GM20000 (cell line): ENCODE measurements at places on chromosomes 6 and 20.

GRCh38 chr6:150142097-150142669, 661 bp upstream of the PPP1R14C start:
- no peak for DNase-seq

DNA sequence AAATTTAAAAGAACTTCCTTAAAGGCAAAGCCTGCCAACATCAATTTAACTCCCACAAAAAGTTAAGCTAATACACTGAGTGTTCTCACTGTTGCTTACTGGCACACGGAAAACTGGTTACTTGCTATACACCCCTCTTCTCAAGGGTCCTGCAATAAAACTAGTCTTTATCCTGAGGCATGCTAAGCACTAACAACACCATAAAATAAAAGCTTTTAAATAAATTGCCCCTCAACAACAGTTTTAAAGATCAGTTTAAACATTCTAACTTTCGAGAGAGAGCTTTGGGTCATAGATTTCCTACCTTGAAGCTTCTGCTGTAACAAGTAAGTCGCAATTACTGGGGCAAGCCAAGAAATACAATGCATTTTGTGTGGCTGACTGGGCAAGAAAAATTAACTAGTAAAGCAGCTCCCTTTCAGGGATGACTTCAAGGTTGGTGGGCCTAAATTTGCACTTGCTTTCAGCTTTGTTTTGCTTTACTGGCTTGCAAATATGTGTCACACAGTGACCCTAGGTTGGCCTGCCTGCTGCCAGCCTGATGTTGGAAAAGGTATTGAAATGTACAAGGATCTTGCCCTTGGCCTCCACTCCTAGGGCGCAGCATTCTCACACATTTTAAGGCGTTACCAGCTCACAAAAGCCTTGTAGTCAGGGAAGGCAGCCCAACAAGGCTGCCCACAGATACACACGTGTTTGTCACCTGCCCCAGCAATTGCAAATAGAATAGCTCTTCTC, 4.0 kb upstream of the HEY2 start:
- no peak for DNase-seq

DNA sequence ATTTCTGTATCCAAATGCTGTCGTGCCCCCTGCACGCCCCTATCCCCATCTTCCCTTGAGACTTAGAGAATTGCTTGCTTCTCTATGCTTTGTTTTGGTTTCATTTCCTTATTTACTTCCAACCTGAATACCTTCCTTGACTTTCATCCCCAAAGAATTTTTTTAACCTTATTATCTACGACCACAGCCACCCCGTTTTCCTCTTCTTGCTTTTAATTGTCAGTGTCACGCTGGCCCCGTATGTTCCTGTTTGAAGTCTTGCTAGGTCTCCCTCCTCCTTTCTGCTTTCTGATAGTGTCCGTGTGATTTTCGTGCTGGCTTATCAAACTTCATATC, 40.1 kb downstream of the RNF217 start:
- no peak for DNase-seq

- no peak for DNase-seq
Measured at GRCh38 chr20:58749098-58749769, 56.6 kb downstream of the NPEPL1 start.

DNA sequence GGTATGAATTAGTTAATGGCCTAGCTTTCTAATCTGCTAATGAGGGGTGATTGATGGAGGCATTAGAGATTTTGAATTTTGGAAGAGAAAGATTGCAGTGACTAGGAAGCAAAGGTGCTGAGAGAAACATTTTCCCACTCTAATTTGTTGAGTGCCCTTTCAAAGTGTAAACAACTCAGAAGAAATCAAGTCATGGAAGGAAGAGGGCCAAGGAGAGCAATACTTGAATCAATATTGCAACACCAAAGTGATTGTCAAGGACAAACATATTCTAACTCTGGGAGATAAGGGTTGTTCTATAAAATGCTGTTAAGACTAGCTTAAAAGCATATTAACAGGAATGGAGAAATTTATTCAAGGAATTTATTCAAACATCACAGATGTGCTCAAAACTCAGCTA, 182.7 kb upstream of the FERMT1 start:
- DNase-seq: no peak

DNA sequence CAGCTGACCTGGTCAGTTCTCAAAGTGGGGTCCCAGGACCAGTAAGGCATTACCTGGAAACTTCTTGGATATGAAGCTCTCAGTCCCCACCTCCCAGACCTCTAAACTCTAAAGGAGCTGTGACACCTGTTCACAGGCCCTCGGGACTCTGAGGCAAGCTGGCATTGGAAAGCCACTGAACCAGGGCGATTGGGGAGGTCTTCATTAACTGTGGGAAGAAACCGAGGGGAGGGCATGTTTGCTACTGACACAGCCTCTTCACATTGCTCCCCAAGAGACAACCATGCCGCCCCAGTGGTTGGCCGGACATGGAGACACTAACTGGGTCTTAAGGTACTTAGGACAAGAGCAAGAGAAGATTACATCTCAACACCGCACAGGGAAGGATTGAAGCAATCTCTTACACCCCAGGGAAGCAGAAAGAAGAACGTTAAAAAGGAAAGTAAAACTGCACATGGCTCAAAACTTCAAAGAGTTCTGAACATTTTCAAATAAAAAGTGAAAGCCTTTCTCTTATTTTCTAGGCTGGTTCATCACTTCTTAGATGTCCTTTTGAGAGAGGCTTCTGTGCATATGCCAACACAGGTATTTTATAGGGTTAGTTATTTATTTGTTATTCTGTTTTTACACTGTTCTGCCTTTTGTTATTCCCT, 210.0 kb upstream of the CST7 start:
- DNase-seq: peak; percentile 33

- no peak for DNase-seq
Measured at GRCh38 chr6:166206510-166207283, 39.0 kb upstream of the TBXT start.

- no peak for DNase-seq
Measured at GRCh38 chr6:157434349-157435033, 53.5 kb downstream of the ZDHHC14 start.

GRCh38 chr6:12543953-12544352, 172.6 kb upstream of the PHACTR1 start:
- peak; percentile 23 for DNase-seq
